ENCODE measurements at places on chromosomes 3 and 15.

DNA sequence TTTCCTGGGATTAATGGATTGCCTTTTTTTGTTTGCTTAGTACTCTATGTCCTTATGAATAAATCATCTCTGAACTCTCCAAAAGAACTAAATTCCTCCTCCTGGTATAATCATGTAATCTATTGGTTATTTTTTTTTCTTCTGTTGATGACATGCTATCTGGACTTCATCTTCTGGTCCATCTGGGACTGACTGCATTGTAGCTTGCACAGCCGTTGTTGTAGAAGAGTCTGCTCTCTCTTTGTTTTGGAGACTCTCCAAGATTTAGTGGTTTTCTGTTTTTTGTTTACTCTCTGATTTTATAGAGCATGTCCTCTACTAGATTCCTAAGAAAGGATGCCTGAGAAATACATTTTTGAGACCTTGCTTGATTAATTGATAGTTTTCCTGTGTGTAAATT lies 19.1 kb downstream of the IREB2 start:
- DNase-seq, result no peak

DNA sequence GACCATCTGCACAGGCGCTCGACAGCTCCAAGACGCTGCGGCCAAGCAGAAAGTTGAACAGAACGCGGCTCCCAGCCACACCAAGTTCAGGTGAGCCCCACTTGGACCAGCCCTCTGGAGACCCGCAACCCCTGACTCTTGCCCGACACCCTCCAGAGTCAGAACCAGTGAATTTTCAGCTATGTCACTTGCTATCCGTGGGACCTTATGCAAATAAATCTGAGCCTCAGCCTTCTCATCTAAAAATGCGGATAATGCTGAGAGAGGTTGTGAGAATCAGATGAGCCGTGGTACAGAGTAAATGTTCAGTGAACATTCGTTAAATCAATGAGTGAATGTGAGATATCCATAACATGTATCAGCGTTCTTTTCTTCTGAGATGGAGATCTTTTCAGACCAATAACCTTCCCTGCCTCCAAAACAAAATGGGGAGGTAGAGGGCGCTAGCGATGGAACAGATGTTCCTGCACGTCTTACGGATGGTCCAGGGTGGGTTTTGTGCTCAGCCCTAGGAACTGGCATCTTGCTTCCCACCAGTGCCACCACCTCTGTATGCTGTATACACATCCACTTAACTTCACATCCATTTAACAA lies 524 bp downstream of the MRPS11 start:
- no peak for DNase-seq

DNA sequence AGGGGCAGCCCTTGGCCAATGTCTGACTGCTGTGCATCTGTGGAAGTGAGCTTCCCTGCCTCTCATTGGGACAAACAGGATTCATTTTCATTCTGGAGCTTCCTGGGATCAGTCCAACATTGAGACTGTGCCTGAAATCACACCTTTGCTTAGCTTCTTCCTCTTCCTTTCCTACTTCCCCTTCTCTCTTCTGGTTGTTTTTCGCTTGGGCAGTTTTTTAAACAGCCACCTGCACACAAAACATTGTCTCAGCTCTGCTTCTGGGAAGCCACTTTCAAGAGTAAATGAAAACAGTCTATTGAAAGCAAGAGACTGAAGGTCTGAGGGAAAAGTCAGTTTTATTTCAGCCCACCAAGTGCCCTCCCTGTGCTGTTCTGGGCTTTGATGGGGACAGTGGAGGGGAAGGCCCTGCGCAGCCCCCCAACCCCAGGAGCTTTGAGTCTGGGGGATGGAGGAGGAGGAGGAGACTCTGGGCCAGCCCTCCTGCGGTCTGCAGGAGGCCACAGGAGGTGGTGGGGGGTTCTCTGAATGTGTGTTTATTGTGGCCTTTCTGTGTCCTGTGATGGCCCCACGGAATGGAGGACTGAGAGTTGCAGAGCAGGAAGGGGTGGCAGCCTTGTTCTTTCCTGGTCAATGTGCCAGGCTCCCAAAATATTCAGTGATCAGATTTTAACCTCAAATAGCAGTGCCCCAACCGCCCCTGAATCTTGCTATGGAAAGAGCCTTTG lies 7.8 kb upstream of the ISLR2 start:
- no peak for DNase-seq

- no peak for DNase-seq
Observed at GRCh38 chr3:8500989-8501370, 643 bp upstream of the LMCD1 start.

DNA sequence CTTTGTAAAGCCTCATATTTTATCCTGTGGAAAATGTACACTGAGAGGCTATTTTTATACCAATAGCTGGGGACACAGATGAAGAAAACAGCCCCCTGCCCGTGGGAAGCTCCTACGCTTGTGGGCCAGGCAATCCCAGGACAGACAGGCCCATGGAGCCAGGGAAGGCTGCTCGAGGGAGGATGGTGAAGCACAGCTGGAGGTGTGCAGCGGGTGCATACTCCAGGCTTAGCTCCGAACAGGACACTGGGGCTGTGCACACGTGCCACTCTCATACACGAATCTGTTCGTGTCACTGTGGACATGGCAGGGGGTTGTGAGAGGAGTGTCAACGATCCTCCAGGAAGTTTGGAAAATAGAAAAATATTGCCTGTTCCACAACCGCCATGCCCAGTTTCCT lies 36.1 kb downstream of the SMAD6 start:
- no peak for DNase-seq

- no peak for DNase-seq
Observed at GRCh38 chr3:87426918-87427317, 150.5 kb upstream of the POU1F1 start.

DNA sequence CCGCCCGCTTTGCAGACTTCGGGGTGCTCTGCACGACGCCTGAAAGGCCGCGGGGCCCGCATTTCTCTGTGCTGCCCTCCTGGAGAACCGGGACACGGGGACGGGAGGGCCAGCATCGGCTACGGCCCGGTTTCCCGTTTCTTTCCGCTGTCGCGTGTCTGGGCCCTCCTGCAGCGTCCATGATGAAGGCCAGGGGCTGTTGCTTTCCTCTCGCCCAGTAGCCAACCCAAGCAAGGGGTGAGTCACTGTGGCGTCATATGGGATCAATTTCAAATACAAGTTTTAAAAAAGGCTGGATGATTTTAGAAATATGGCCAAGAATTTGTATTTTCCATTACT lies 435 bp downstream of the SLC35G2 start:
- no peak for DNase-seq

DNA sequence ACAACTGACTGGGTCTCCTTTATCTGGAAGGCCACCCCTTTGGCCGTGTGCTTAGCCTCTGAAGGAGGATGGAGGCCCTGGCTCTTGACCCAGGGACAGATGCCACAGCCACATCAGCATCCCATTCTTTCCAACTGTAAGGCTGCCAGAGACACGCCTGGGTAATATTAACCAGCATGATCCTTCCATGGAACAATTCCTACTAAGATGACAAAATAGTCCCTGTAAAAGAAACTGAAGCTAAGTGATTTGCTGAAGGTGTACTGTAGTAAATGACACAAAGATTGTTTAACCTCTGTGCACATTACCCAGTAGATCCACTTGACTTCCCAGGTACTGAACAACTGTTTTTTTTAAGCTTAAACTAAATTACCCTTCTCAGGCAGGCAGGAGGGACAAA lies 352.7 kb downstream of the SLC9A9 start:
- no peak for DNase-seq

- no peak for DNase-seq
Observed at GRCh38 chr3:186458306-186459107, 85.7 kb downstream of the CRYGS start.

- DNase-seq, result no peak
Observed at GRCh38 chr3:195068084-195069080, 202.6 kb downstream of the XXYLT1 start.

GRCh38 chr15:79265167-79265566 lies 17.4 kb upstream of the ANKRD34C start:
- no peak for DNase-seq

DNA sequence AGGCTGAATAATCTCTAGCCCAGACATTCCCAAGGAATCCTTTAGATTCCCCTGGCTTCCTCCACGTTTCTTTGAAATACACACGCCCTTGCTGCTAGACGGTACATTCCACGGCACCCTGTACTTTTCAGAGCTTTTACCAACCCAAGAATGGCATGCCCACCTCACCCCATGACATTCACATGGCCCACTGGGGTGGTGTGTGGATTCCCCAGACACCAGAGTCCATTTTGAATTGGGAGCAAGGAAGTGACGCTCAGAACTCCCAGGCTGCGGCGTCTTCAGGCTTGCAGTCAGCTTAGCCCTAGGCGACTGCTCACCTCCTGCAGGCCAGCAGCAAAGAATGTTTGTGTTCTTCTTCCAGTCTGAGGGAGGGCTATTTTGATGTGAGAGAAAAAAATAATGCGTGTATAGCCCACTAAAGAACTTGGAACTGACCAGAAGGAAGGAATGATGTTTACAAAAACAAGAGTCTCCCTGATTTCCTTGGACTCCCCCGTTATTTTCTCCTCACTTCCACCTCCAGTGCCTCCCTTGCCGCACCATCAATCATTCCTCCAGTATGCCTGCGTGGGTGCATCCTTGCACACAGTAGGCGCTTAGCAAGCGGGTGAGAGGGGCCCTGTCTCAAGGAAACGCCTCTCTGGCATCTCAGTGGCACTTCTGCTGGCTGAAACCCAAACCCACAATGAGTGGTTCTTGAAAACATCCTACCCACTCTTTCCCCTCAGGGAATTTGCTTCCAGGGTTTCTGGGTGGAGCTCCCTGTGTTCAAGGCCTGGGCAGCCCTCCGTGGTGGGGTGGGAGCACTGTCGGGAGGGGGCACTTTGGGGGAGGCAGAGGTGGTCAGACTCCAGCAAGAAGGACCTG lies 59.9 kb downstream of the SMAD6 start:
- DNase-seq, result no peak

DNA sequence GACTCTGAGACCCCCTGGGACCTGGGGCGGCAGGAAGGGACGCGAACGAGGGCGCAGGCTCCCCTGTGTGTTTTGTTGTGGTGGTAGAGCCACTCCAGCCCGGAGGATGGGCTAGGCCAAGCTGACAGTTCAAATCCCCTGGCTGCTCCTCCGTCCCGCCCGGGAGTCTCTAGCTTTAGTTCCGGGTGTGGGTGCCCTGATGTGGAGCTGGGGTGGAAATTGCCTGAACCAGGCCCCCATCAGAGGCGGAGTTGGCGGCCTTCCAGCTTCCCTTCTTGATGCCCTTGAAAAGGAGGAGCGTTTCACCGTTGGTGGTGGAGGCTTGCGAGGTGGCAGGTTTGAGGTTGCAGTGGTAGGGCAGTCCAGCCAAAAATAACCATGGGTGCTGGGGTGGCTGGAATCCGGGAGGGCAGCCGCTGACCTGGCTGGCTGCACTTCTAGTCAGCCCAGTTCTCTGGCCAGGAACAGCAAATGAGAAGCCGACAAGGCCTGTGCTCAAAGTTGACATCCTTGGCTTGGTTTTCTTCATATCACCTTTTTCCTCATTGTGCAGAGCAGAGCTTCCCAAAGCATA lies 817 bp downstream of the CLK3 start:
- no peak for DNase-seq

DNA sequence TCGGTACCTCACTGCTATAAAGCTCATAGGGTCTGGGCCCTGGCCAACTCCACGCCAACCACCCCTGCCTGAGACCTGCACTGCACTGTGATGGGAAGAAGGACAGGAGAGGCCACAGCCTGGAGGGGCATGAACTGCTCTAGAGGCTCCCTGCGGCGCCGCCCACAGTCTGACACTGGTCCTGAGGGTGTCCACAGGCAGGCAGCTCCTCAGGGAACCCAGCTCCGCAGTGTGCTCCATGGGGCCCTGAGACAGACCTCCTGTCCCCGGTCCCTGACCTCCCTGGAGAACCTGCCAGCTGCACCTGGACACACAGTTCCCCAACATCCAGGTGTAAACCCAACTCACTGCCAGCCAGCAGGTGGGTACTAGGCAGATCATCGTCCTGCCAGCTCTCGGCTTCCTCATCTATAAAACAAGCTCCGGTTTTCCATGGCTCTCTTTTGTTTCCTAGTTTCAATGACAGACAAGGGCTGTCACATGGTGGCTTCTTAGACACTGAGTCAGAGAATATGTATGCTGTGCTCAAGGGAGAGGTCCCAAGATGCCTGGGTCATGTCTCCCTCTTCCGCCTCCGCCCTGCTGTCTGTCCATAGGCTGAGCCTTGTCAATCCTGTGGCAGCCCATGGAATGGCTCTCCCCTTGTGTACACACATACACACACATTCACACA lies 5.1 kb upstream of the HAPLN3 start:
- DNase-seq, result no peak

- no peak for DNase-seq
Observed at GRCh38 chr15:78052545-78052944, 25.0 kb downstream of the TBC1D2B start.

- no peak for DNase-seq
Observed at GRCh38 chr3:167318996-167319615, 61.0 kb downstream of the ZBBX start.

Measured in ecto neural progenitor cell (in vitro differentiated cells).